WTC11 (cell line): ENCODE measurements at places on chromosomes 3 and 15.

- DNase-seq = no peak
These were observed 36.7 kb downstream of the TM2D3 start for GRCh38 chr15:101615414-101615985.

DNA sequence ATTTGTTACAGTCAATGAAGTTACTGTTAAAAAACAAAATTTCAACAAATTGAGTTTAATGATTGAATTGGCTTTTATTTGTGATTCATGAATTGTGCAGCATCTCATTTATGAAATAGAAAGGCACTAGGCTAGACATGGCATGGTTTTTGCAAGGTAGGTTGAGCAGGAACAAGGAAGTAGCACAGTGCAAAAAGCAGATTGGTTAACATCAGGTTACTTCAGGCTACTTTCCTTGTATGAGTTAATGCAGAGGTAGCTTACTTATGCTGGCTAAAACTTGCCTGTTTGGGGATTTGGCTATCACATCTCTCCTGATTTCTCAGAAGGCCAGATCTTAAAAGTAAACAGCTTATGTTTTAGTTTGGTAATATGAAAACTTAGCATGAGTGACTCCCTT, 23.0 kb upstream of the SV2B start:
- no peak for DNase-seq

DNA sequence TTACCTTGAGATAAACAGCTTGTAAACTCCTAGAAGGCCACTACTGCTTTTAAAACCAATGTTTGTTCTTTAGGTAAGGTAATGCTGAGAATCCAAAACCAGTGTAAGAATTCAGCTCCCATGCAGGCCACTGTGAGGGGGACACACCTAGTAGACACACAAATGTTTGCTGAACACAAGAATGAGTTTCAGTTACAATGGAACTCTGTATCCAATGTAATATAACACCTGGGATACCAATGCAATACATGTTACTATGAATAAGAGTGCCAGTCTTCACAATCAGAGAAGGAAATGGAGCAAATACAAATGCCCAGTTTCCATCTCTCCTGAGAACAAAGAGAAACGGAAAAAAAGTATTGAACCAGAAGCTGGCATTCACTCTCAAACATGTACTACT, 65.9 kb downstream of the IGF2BP2 start:
- no peak for DNase-seq

- DNase-seq = no peak
These were observed 12.9 kb downstream of the AMOTL2 start for GRCh38 chr3:134361162-134361835.

GRCh38 chr3:161745741-161746140, 249.1 kb downstream of the OTOL1 start:
- DNase-seq = no peak

DNA sequence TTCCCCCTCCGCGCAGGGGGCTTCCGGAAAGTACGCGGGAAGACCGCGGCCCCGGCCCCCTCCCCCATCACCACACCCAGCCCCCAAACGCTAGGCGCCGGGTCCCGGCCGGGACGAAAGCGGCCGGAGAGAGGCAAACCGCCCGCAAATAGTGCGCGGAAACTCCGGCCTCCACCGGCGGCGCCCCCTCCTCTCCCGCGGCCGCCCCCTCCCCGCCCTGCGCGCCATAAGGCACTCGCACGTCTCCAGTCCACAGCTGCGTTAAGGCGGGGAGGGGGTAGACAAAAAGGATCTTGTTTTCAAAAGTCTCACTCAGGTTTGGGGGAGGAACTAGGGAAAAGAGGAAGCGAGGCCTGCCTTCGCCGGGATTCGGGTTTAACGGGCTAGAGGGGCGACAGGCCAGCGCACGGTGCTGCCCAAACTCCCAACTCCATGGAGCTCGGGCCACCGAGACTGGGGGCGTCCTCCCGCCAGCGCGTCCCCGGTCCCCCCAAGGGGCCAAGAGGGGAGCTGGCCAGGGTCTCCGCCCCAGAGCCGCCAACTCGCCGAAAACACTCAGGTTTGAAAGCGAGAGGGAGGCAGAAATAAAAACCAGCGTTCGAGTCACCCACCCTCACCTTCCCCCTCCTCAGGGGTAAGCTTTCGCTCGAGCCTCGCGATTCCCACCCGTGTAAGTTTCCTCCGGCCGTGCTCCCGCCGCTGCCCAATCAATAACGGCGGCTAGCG, 1.8 kb downstream of the ANP32A start:
- DNase-seq = peak; percentile 56

GRCh38 chr3:72412340-72412956, 435.8 kb downstream of the SHQ1 start:
- no peak for DNase-seq

- peak; percentile 67 for DNase-seq
These were observed 847 bp downstream of the WHAMM start for GRCh38 chr15:82810061-82810889.

GRCh38 chr15:101497484-101498034, 8.1 kb upstream of the PCSK6 start:
- no peak for DNase-seq

DNA sequence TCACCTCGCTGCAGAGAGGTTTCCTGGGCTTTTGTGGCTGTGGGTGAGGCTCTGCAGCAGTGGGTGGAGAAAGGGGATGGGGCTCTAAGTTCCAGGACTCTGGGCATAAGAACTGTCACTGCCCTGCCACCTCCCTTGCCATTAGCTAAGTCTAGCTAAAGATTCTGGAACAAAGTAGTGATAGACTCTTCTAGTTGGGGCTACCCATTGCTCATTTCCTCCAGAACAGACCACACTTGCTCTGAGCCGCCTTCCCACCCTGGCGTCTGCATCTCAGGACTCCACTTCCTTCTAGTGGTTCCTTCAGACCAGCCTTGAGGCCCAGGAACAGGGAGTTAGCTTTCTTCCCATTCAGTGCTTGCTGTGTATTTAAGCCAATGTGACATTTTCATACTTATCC, 7.5 kb downstream of the ARHGAP31 start:
- no peak for DNase-seq

DNA sequence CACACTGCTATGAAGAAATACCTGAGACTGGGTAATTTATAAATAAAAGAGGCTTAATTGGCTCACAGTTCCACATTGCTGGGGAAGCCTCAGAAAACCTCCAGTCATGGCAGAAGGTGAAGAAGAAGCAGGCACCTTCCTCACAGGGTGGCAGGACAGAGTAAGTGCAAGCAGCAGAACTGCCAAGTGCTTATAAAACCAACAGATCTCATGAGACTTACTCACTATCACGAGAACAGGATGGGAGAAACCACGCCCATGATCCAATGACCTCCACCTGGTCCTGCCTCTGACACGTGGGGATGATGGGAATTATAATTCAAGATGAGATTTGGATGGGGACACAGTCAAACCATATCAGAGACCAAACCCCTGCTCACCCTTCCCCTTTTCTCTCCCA, 75.0 kb downstream of the TRIM69 start:
- DNase-seq = no peak

DNA sequence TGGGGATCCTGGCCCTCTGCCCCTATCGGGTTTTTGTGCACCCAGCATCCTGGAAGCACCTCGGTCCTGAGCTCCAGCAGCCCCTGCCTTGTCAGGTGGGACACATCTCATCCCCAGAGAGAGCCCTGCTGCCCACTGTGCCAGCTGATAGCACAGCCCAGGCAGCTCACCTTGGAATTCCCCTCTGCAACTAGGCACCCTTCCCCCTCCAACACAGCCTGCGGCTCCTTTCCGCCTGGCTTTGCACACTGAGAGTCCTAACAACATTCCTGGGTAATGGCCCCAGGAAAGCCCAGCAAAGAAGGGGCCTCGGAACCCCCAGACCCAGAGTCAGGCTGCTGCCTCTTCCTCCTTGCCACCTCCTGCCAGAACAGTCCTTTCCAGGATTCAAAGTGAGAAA, 5.9 kb downstream of the HCN4 start:
- DNase-seq = peak; percentile 38

DNA sequence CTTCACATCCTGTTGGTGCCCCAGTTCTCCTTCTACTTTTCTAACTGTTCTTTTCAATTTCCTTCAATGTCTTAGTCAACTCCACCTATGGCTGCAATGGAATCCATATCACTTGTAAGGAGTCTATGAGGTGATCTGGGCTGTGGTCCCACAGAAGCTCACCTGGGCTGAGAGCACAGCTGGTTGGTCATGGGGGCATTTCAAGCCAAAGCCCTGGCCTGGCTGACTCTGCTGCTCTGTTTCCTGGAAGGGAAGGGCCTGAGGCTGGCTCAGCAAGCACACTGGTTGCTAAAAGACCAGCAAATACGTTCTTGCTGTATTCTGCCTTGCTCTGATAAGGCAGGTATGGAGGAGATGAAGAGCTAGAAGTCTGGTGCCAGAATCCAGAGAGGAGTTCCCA, 29.0 kb downstream of the AMOTL2 start:
- DNase-seq = no peak

DNA sequence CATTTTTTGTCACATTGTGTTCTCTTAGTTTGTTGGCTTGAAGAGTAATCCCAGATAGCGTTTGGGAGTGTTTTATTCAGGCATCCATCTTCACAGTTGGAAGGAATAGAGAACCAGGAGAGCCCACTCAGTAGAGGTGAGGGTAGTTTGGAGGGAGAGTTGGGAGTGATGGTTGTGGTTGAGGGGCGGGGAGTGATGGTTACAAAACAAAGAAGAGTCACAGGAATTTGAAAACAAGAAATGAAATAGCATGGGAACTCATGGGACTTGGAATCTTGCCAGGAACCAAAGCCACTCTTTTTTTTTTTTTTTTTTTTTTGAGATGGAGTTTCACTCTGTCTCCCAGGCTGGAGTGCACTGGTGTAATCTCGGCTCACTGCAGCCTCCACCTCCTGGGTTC, 36.3 kb downstream of the DUT start:
- DNase-seq = no peak

- peak; percentile 39 for DNase-seq
These were observed 1.9 kb downstream of the KLF13 start for GRCh38 chr15:31328428-31328968.

DNA sequence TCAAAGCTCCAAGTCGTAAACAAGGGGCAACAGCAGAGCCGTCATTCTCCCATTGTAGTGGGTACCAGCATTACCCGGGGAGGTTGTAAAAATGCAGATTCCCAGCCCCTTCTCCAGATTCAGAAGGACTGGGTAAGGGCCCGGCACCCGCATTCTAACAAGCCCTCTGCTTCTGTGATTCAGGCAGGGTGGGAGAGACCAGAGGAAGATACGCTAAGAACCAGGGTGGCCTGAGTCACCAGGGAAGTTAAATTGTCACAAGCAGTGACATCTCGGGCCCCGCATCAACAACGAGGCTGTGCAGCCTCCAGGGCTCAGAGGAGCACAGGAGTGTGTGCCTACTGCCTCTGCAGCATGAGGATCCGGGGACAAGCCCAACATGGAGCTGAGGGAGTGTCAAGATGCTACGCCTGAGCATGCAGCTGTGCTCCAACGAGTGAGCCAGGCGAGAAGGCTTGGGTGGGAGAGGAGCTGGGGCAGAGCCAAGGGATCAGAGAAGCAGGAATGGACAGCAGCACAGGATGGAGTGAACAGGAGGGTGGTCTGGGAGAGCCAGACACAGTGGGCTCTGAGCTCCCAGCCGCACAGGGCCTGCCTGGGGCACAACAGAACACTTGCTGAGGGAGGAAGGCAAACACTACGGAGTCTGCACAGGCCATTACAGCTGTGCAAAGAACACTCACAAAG, 68.5 kb downstream of the CPN2 start:
- DNase-seq = peak; percentile 5

DNA sequence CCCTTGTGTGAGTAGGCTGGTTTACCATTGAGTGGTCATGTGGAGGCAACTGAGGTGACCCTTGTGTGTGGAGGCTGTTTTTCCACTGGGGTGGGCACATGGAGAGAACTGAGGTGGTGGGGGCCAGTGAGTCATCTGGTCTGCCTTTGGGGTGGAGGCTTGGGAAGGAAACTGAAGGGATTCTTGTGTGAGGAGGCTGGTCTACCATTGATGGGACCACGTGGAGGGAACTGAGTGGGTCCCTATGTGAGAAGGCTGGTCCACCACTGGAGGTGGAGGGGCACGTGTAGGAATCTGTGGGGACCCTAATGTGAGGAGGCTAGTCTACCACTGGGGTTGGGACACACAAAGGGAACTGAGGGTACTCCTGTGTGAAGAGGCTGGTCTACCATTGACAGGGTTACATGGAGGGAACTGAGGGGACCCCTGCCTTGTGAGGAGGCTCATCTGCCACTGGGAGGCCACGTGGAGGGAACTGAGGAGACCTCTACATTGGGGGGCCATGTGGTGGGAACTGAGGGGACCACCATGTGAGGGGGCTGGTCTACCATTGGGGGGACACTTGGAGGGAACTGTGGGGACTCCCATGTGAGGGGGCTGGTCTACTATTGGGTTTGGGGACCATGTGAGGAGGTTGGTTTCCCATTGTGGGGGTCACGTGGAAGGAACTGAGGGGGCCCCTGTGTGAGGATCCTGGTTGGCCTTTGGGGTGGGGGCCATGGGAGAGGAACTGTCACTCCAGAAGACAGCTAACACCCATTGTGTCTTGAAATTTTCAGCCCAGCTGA, 164.5 kb downstream of the WNT7A start:
- peak; percentile 4 for DNase-seq

DNA sequence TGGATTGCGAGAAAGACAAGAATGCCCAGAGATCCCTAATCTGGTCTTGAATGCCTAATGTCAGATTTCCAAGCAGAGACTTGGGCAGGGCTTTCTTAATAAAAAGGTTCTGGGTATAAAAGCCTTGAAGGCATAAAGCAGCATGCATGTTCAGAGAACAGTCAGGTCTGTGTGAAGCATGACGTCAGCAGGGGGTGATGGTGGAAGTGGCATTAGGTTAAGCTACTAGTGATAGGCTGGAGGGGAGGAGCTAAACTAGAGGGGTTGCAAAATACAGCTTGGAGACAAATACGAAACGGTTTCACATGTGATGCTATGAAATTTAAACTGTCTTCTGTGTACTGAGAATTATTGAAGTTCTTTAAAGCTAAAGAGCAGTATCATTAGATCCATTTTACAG, 125.6 kb downstream of the VPS8 start:
- DNase-seq = no peak

- DNase-seq = no peak
These were observed 11.0 kb upstream of the ARL14 start for GRCh38 chr3:160665784-160666526.

DNA sequence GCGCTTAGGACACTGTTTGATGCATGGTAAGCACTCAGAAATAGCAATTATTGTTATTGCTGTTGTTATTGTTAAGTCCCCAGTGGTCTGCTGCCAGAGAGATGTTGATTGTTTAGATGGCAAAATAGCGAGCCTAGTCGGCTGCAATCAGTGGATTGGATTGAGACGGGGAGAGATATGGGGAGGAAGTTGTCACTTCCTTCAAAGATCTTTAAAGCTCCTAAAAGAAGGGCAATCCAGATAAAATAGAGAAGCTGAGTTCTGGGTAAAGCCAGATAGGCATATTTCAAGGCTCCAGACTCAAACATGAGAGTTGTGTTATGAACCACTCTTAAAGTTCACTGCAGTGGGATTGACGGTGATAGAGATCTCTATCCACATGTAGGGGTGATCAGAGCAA, 64.5 kb downstream of the RYR3 start:
- DNase-seq = no peak

DNA sequence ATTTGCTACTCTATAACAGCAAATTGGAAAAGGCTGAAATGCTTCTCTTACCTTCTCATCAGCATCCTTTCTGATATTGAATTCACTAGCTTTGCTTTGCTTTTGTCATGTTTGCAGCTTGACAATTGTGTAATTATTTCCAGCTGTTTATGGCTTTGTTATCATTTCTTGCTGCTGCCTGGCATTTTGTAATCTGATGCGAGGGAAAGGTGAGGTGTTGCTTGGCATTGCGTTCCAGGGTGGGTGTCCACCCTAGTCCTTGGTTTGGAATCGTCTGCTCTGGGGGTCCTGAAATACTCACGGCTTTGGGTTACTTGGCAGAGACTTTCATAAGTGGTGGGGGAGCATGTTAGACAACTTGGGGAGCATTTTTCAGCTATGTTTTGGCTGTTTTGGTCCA, 2.9 kb downstream of the CACNA2D3 start:
- no peak for DNase-seq
